ENCODE measurements at places on chromosomes 13 and 19.

DNA sequence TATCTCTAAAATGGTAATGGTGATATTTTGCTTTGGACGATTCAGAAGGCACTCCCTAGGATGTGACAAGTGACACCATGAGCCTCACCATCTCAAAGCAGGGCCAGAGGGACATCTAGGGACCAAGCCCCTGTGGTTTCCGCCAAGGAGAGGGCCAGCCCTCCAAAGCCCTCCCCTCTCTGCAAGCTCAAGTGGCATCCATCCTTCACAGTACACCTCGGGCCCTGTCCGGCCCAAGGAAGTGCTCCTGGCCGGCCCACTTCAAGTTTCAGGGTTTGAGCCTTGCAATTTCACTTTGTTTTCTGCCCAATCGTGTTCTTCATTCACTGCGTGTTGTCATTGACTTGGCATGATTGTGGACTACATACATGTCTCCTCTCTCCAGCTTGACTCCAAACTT is 82.5 kb downstream of the TSHZ3 start:
- DNase-seq: no peak

DNA sequence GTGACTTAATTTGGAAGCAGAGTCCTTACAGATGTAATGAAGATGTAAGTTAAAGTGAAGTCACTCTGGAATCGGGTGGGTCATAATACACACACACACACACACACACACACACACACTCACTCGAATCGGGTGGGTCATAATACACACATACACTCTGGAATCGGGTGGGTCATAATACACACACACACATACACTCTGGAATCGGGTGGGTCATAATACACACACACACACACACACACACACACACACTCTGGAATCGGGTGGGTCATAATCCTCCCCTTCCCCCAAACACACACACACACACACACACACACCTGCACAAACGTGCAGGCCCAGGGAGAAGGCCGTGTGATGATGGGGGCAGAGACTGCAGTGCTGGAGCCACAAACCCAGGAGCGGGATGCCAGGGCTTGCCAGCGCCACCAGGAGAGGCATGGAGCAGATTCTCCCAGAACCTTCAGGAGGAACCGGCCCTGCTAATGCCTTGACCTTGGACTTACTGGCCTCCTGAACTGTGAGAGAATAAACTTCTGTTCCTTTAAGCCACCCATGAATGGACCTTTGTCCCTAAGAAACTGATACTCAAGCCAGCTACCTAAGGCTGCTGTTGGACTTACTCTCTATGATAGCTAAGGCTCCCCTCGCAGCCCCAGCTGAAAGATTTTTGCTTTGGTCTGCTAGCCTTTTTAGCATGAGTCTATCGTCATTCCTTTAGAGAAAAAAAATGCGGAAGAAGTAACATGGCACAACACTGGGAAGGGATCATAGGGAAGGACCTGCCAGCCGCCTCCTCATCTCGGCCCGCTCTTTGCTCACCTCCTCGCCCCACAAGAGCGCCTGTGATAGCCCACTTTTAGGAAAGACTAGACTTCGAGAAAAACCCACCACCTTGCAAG is 136.2 kb upstream of the RNF113B start:
- DNase-seq: no peak

- DNase-seq: no peak
These were observed 5.3 kb downstream of the PDCD2L start for GRCh38 chr19:34409189-34410164.

- no peak for DNase-seq
These were observed 474.6 kb upstream of the ATXN8OS start for GRCh38 chr13:69633044-69633443.

- no peak for DNase-seq
These were observed 25.9 kb upstream of the FNDC3A start for GRCh38 chr13:48949566-48950500.

- no peak for DNase-seq
These were observed 327.1 kb downstream of the RFC3 start for GRCh38 chr13:34145061-34145460.

DNA sequence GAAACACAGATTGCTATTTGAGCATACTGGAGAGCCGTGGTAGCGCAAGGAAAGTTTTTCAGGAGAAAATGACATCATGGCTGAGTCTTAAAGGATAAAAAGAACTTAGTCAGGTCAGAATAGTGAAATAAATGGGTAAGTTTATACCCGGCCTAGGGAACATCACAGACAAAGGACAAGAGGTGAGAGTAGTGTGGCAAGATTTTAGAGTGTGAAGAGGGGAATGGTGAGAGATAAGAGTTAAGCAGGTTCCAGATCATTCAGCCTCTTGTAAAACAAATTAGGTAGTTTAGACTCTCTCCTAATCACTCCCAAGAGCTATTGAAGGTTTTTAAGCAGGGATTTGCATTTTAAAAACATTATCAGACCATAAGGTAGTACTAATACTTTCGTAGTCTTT is 116.0 kb upstream of the MAB21L1 start:
- no peak for DNase-seq
